Adrenal gland (tissue), 19 donors: ENCODE measurements at places on chromosomes 4 and X. TPM values are rescaled to one million over a fixed set of nuclear protein-coding genes. Genes with fewer than 3 reads are reported as not detected.

RAB40A gene
- 3.1 TPM for total RNA-seq

IBSP gene
- total RNA-seq, result not detected

OTUD6A gene
- total RNA-seq, result not detected

GYPE gene
- total RNA-seq, result not detected

PFKFB1 gene
- not detected for total RNA-seq

SHOX gene
- not detected for total RNA-seq

MAGEA8 gene
- total RNA-seq, result not detected

S100G gene
- not detected for total RNA-seq

- no peak overlapping the region for H3K4me3 ChIP-seq
- no peak for DNase-seq
- H3K36me3 ChIP-seq, result no peaks in the 10 kb centered on the region
- H3K4me1 ChIP-seq, result no peaks in the 10 kb centered on the region
- no peak overlapping the region for H3K27ac ChIP-seq
These were observed 21.7 kb upstream of the CD38 start for GRCh38 chr4:15756361-15756861.

DNA sequence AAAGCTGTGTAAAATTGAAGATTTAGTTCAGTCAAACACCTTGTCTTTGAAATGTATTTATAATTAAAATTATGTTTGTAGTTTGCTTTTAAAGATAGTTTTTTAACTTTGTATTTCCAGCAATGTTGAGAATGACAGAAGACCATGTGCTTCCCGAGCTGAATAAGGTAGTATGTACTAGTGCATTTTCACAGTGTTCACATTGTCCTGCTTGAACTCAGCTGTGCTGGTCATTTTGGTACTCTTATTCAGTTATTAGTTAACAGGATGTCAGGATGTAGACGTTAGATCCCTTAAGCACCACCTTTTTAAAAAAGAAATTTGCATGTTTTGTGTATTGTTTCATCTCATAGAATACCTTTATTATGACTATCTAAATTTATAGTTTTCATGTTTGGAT lies 28.4 kb downstream of the ANAPC4 start:
- peaks cover 69% of the 10 kb centered on the region for H3K36me3 ChIP-seq
- H3K27me3 ChIP-seq, result no peaks in the 10 kb centered on the region
- no peak for DNase-seq
- H3K4me3 ChIP-seq, result no peak overlapping the region

- no peaks in the 10 kb centered on the region for H3K4me1 ChIP-seq
- H3K27me3 ChIP-seq, result no peaks in the 10 kb centered on the region
- H3K27ac ChIP-seq, result no peak overlapping the region
- no peaks in the 10 kb centered on the region for H3K36me3 ChIP-seq
These were observed 227.3 kb upstream of the GIMD1 start for GRCh38 chr4:106595906-106596305.

DNA sequence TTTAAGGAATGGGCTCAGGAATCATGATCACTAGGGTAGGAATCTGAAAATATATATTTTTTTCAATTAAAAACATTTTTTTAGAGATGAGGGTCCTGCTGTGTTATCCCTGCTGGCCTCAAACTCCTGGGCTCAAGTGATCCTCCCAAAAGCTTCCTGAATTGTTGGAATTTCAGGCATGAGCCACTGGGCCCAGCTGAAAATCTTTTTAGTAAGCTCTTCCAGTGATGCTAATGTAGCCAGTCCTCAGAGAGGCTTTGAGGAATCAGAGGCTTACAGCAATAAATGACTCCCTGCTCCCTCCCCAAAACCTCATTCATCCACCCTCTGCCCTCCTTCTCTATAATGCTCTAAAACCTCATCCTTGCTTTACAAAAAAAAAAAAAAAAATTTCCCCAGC lies 129.5 kb downstream of the ZIC3 start:
- H3K36me3 ChIP-seq, result no peaks in the 10 kb centered on the region
- H3K27me3 ChIP-seq, result no peaks in the 10 kb centered on the region
- H3K4me3 ChIP-seq, result no peak overlapping the region

GRCh38 chr4:5220028-5220427 lies 168.7 kb downstream of the STK32B start:
- no peak overlapping the region for H3K4me3 ChIP-seq
- DNase-seq, result no peak
- no peak overlapping the region for H3K27ac ChIP-seq
- H3K27me3 ChIP-seq, result no peaks in the 10 kb centered on the region
- no peaks in the 10 kb centered on the region for H3K36me3 ChIP-seq
- H3K4me1 ChIP-seq, result no peaks in the 10 kb centered on the region

GRCh38 chrX:53674581-53674980 lies 11.9 kb downstream of the HUWE1 start:
- no peaks in the 10 kb centered on the region for H3K4me1 ChIP-seq
- H3K4me3 ChIP-seq, result no peak overlapping the region
- no peak for DNase-seq
- H3K36me3 ChIP-seq, result peaks cover 18% of the 10 kb centered on the region
- no peak overlapping the region for H3K27ac ChIP-seq

DNA sequence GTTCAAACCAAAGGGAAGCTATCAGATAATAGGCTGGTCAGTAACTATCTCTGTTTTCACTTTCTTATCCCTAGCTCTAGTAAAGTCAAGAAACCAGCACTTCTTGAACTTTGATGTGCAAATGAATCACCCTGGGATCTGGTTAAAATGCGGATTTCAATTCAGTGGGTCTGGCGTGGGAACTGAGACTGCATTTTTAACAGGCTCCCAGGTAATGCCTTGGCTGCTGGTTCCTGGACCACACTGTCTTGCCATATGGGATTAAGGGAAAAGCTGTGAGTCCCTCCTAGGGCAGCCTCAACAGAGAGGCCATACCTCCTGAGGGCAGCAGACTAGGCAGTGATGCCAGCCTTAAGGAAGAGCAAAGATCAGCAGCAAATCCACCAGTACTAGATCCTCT lies 1.7 kb downstream of the RNF175 start:
- H3K36me3 ChIP-seq, result no peaks in the 10 kb centered on the region
- H3K27me3 ChIP-seq, result peaks cover 8% of the 10 kb centered on the region
- no peak overlapping the region for H3K4me3 ChIP-seq
- DNase-seq, result no peak
- H3K27ac ChIP-seq, result no peak overlapping the region

DNA sequence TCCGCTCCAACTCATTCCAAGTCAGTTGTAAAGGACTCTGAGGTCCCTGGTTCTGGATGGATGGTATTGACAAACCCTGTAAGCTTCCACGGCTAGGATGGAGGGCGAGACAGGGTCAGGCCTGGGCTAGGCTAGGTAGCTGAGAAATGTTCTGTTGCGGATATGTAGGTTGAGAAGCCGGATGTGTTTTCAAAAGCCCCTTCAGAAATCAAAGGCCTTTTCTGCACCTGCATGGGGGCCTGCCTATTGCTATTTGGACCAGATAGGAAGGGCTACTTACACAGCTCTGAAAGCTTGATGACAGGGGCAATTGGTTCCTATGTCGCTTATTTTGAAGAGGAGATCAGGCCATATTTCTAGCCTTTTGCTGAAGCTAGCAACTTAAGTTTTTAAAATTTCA lies 1.9 kb upstream of the DRP2 start:
- no peak overlapping the region for H3K27ac ChIP-seq
- no peak for DNase-seq
- no peaks in the 10 kb centered on the region for H3K4me1 ChIP-seq
- no peak overlapping the region for H3K4me3 ChIP-seq
- H3K27me3 ChIP-seq, result peaks cover 4% of the 10 kb centered on the region
- H3K36me3 ChIP-seq, result no peaks in the 10 kb centered on the region

DNA sequence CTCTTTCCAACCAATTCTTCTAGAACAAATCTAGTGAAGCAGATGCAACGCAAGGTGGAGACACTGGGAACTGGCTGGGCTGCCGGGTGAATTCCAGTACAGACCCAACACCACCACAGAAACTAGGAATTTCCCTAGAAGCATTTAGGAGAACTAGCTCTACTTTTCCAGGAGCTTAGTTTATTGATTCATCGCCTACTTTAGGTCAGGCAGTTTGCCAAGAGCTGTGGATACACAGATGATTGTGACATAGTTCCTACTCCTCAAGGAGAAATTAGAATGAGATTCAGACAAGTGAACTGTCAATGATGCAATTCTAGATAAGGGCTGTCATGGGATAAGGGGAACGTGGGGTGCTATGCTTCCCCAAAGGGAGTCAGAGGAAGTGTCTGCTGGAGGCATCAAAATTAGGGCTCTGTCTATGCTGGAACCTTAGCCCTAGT lies 350.0 kb downstream of the CAMK2D start:
- no peaks in the 10 kb centered on the region for H3K36me3 ChIP-seq
- no peaks in the 10 kb centered on the region for H3K4me1 ChIP-seq
- no peaks in the 10 kb centered on the region for H3K27me3 ChIP-seq
- peak; percentile 46 for DNase-seq

GRCh38 chr4:14879683-14880082 lies 122.6 kb upstream of the CPEB2 start:
- H3K36me3 ChIP-seq, result no peaks in the 10 kb centered on the region
- H3K4me1 ChIP-seq, result no peaks in the 10 kb centered on the region
- DNase-seq, result no peak
- H3K27me3 ChIP-seq, result no peaks in the 10 kb centered on the region

DNA sequence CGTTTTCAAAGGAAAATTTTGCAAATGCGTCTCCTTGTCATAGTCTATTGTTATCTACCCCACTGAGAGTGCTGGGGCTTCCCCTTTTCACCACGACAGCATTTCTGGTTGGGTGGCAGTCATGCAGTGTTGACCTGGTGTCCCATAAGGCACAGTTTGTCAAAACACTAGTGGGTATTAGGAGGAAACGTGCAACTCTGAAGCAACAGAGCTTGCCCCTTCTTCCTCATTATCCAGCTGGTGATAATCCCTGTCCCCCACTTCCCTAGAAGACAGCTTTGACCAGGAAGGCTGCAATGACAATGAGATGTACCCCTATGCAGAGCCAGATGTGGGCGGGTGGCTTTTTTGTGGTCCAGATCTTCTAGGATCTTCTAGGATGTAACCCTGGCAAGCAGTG lies 1.8 kb downstream of the TBC1D1 start:
- no peaks in the 10 kb centered on the region for H3K36me3 ChIP-seq
- H3K4me1 ChIP-seq, result no peaks in the 10 kb centered on the region
- no peak for DNase-seq
- H3K4me3 ChIP-seq, result no peak overlapping the region
- H3K27ac ChIP-seq, result no peak overlapping the region

DNA sequence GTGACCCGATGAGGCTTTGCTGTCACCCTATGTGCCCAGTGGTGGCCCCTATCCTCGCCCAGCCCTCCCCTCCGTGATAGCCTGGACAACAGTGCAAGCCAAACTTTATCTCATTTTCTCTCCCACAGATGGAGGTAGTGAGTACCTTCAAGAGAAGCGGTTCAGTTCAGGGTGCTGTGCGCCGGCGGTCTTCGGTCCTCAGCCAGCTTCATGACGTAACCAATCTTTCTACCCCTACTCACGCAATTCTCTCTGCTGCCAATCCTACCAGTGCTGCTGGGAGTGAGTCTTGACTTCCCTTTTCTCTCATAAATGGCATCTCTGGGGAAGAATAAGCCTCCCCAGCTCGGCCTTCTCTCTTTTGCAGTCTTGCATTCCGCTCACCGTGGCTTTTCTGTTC lies 29.5 kb downstream of the CCNQ start:
- no peak for DNase-seq
- peaks cover 12% of the 10 kb centered on the region for H3K27me3 ChIP-seq
- no peak overlapping the region for H3K27ac ChIP-seq
- H3K4me3 ChIP-seq, result no peak overlapping the region
- H3K4me1 ChIP-seq, result no peaks in the 10 kb centered on the region

- no peaks in the 10 kb centered on the region for H3K27me3 ChIP-seq
- no peak overlapping the region for H3K4me3 ChIP-seq
- no peaks in the 10 kb centered on the region for H3K4me1 ChIP-seq
- DNase-seq, result no peak
These were observed 17.2 kb upstream of the ARSJ start for GRCh38 chr4:113996599-113997177.

- no peak overlapping the region for H3K4me3 ChIP-seq
- H3K27ac ChIP-seq, result no peak overlapping the region
- no peaks in the 10 kb centered on the region for H3K4me1 ChIP-seq
- peaks cover 85% of the 10 kb centered on the region for H3K36me3 ChIP-seq
These were observed 87.2 kb downstream of the KLHL8 start for GRCh38 chr4:87133183-87133582.

GRCh38 chr4:113646442-113646822 lies 115.1 kb downstream of the CAMK2D start:
- H3K27ac ChIP-seq, result peak overlapping the region; percentile 8
- H3K4me1 ChIP-seq, result peaks cover 26% of the 10 kb centered on the region
- H3K4me3 ChIP-seq, result no peak overlapping the region
- DNase-seq, result no peak
- no peaks in the 10 kb centered on the region for H3K27me3 ChIP-seq

GRCh38 chr4:159358226-159358625 lies 255.3 kb downstream of the RAPGEF2 start:
- no peak overlapping the region for H3K4me3 ChIP-seq
- H3K27me3 ChIP-seq, result no peaks in the 10 kb centered on the region
- no peaks in the 10 kb centered on the region for H3K4me1 ChIP-seq
- no peak overlapping the region for H3K27ac ChIP-seq
- H3K36me3 ChIP-seq, result peaks cover 28% of the 10 kb centered on the region

DNA sequence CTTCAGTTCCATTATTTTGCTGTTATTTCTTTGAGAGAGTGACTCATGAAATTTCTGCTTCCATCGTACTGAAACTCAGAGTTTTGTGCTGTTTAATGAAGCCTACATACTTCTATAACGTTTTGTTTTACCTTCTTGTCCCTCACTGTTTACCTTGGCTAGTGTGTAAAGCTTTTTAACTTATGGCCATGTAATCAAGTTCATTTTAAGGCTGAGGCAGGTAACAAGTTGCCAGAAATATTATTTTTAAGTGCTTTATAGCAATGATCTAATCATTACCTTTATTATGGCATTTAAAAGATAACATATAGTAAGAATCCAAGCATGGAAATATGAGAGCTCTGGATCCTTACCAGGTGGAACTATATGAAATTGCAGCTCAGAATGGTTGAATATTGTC lies 102.3 kb upstream of the FAT1 start:
- no peaks in the 10 kb centered on the region for H3K4me1 ChIP-seq
- no peak overlapping the region for H3K4me3 ChIP-seq
- no peak for DNase-seq
- H3K27ac ChIP-seq, result no peak overlapping the region

GRCh38 chrX:7072856-7073255 lies 74.7 kb upstream of the STS start:
- H3K27ac ChIP-seq, result no peak overlapping the region
- peaks cover 4% of the 10 kb centered on the region for H3K36me3 ChIP-seq
- DNase-seq, result no peak

DNA sequence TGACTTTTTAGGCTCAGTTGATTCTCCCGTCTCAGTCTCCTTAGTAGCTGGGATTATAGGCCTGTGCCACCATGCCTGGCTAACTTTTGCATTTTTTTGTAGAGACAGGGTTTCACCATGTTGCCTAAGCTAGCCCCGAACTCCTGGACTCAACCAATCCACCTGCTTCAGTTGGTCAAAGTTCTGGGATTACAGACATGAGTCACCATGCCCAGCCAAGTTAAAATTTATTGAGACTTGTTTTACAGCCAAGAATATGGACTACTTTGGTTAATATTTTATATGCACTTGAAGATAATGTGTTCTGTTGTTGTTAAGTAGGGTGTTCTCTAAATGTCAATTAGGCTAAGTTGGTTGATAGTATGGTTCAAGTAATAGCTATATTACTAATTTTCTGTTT lies 58.7 kb downstream of the CYTL1 start:
- H3K4me3 ChIP-seq, result no peak overlapping the region
- H3K27me3 ChIP-seq, result no peaks in the 10 kb centered on the region
- H3K36me3 ChIP-seq, result no peaks in the 10 kb centered on the region
